ENCODE measurements at places on chromosomes 1 and 21.
A peak's percentile ranks its signal among the peaks of the same experiment; 100 is the strongest.

- DNase-seq = no peak
Observed at GRCh38 chr1:3061981-3062615, 6.9 kb upstream of the PRDM16 start.

GRCh38 chr1:52544665-52545525 lies 8.0 kb downstream of the TUT4 start:
- DNase-seq = no peak

GRCh38 chr1:65425006-65425405 lies 4.5 kb downstream of the LEPR start:
- DNase-seq = no peak

DNA sequence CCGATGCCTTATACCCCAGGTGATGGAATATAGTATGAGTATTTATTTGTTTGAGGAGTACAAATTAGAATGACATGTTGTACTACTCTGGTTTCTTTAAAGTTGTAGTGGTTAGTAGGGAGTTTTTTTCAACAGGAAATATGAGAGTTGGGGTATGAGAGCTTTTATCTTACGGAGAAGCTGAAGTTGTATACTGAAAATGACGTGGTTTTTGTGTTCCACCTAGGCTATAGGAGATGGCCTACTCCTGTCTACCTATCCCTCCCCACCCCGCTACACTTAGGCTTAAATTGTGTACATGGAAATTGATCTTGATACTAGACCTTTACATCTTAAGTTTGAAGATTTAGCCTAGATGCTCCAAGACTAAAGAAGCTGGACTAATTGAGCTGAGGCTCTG lies 6.8 kb upstream of the HAX1 start:
- no peak for DNase-seq

GRCh38 chr1:31318146-31318545 lies 21.3 kb downstream of the ZCCHC17 start:
- no peak for DNase-seq

DNA sequence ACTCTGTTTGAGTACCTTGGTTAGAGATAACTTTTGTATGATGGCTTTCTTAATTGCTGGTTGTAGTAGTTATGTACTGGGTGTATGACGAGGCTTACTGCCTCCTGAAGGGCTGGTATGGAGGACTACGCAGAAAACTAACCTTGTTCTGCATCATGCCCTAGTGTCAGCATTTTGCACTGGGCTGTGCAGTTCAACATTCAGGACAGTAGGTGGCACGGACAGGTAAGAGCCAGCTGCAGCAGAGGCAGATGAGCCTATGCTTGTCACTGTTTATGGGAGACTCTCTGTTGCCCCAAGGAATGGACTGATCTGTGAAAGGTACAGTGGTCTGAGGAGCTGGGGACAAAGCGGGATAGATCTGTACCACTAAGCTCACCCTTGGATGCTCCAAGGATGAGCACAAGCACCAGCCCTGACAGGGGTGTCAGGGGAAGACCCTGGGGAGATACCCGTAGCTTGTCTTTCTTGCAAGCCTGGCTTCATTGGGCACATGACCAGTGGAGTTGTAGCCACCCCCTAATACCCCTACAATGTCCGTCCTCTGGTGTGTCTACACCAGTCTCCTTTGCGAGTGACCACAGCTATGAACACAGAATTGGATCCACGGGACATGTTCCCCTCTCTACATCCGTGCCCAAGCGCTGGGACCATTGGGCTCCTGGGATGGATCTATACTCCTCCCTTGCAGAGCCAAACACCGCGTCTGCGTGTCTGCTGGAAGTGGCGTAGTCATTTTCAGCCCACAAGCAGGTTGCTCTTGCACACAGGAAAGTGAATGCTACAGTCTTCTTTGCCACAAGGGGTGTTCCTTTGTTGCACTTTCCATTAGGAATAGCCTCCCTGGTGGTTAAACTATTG lies 51.1 kb upstream of the CFHR3 start:
- peak; percentile 20 for DNase-seq

- DNase-seq = no peak
Observed at GRCh38 chr1:197782722-197783360, 7.6 kb upstream of the DENND1B start.

DNA sequence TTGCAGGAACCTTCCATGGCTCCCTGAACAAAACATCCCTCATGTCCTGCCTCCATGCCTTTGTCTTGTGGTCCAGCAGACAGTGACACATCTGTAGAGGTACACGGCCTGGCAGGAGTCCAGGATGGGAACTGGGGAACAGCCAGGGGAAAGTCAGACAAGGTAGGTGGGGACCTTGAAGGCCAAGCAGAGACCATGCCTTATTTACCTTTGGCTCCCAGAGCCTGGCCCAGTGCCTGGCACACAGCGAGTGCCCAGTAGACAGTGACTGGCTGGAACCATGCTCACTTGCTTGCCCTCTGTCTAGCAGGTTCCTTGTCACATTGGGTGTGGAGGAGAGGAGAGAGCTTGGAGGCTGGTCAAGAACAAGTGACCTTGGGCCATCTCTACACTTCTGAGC lies 81.0 kb downstream of the BCAR3 start:
- DNase-seq = no peak

DNA sequence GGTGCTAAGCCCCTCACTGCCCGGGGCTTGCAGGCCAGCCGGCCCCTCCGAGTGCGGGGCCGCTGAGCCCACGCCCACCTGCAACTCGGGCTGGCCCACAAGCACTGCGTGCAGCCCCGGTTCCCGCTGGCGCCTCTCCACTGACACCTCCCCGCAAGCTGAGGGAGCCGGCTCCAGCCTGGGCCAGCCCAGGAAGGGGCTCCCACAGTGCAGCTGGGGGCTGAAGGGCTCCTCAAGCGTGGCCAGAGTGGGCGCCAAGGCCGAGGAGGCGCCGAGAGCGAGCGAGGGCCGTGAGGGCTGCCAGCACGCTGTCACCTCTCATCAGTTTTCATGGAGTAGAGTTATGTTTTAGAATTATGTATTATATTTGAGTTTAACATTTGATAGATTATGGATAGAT lies 176.5 kb upstream of the FAM78B start:
- DNase-seq = no peak

GRCh38 chr1:219670426-219671149 lies 57.7 kb upstream of the ZC3H11B start:
- DNase-seq = no peak

GRCh38 chr1:42639116-42639515 lies 19.1 kb upstream of the PPIH start:
- DNase-seq = no peak

DNA sequence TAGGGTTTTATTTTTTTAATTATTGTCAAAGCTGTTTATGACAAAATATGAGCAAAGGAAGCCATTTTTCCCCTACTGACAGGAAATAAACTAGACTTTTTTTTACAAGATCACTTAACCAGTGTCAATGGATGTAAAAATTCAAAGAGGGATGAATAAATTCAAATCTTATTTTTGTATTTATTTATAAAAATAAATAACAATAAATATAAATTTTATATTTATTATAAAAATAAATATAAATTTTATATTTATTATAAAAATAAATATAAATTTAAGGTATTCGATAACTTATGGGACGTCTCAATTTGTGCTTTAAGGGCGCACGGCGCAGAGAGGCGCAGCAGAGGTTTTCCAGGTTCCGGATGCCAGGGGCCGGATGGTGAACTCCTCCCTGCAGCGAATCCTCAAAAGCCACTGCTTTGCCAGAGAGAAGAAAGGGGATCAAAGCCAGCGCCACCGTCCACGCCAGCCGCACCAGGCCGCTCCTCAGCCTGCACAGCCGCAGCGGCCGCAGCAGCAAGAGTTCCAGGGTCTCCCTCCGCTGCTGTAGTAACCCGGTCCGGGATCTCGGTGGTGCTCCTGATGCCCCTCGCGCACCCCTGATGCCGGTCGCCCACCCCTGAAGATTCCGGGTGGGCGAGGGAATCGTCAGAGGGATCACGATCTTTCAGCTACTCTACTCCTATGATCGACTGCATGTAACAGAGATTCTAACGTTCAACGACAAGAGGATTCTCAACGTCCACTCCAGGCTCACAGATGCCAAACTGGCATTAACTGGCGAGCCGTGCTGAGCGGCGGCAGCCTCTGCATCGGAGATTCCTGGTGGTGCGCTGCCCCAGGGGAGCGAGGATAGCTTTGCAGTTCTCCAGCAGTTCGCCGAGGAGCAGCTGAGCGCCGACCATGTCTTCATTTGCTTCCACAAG lies 28.5 kb upstream of the RLF start:
- DNase-seq = no peak

- DNase-seq = peak; percentile 22
Observed at GRCh38 chr1:219088778-219089557, 84.7 kb upstream of the LYPLAL1 start.

DNA sequence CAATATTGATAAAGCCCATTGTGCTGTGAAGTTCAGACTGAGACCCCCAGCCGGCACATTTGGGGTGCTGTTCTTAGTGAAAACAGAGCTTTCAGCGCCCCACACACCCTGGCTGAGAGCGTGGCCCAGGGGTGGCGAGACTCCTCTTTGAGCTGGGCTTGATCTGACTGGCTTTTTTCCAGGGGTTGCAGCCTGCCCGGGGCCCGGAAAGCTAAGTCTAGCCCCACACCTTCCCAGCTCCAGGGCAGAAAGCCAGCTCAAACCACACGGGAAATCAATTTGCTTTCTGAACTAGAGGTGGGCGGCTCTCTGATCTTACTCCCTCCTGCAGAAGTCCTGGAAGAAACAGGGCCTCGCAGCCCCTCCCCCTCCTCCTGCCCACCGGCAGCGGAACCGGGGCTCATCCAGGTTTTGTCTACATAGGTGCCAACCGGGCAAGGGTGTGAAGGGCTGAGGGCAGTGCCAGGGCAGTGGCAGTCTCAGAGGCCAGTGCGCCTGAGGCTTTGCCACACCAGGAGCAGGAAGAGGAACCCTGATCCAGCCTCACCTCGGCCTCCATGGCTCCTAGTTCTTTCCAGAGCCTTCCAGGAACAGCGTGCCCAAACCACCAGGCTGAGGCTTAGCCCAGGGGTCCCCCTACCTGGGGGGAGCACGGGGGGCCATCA lies 155.3 kb downstream of the NPHP4 start:
- DNase-seq = no peak

- DNase-seq = peak; percentile 50
Observed at GRCh38 chr1:26582836-26583460, 53.4 kb downstream of the RPS6KA1 start.

GRCh38 chr1:94722181-94722580 lies 98.0 kb upstream of the SLC44A3 start:
- DNase-seq = no peak

- no peak for DNase-seq
Observed at GRCh38 chr1:108075055-108075454, 110.1 kb upstream of the VAV3 start.

GRCh38 chr1:110890474-110891196 lies 17.7 kb downstream of the CD53 start:
- no peak for DNase-seq

GRCh38 chr1:28535180-28535579 lies 17.7 kb upstream of the TRNAU1AP start:
- no peak for DNase-seq

GRCh38 chr1:231478811-231479210 lies 49.7 kb upstream of the TSNAX start:
- DNase-seq = no peak

DNA sequence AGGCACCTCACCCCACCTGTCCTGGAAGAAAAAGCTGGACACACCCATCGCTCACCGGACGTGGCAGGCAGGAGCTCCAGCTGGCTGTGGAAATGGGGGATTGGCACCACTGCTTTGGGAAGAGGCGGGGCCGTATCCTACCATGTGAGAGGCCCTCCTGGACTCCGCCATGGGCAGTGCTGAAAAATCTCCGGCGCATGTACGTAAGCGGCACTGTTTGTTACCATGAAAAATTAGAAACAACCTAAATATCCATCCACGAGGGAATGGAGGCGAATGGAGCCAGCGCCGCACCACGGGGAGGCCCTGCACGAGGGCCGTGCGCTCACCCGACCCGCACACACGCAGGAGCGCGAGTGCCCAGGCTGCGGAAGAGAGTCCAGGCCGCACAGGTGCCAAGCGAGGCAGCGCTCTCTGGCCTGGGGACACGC lies 3.1 kb downstream of the KRTAP10-8 start:
- DNase-seq = no peak

DNA sequence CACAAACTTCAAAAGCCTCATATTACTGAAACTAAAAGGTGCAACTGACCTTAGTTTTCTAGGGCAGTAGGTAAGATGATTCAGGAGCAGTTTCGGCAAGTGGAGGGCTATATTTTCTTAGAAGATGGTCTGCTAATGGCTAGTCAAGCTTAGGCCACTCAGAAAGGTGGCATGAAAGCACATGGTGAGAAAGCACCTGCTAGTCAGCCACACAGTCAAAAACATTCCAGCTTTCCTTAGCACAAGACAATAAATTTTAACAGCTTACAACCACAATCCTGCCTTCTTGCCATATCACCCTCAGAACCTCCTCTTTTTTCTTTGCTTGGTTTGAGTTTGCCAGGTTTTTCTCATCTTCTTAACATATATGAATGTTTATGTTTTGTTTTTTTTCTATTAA lies 81.1 kb upstream of the SLFNL1 start:
- DNase-seq = no peak

DNA sequence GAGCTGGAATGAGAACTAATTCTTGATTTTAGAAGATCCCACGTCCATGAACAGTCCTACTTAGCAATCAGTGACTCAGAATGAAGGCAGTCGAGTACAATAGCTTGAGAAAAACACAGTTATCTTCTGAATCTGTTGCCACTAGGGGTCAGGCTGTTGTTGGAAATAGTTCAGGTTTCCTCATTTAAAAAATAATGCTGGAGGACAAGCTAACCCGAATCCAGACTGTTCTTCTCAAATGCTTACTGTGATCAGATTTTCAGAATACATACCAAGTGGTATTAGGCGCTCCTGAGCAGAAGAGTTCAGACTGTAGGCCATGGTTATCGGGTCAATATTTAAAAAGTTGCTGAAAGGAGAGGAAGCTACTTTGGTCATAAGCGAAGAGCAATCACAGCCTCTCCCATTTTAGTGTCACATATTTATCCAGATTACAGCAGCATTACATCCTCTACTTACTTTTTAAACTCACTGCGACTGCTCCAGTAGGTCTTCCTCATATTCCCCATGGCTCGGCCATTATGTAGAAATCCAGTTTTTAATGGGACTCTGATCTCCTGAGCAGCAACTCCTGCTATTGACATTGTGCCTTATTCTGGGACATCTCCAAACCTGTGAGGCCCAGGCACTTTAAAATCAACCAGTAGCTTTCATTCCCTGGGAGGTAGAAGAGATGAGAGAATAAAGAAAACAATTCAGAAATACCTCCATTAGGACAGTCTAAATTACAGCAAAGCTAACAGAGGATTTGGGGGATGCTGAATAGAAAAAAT lies 10.9 kb downstream of the ERRFI1 start:
- DNase-seq = peak; percentile 61

GRCh38 chr1:193516755-193517388 lies 330.5 kb upstream of the B3GALT2 start:
- no peak for DNase-seq

DNA sequence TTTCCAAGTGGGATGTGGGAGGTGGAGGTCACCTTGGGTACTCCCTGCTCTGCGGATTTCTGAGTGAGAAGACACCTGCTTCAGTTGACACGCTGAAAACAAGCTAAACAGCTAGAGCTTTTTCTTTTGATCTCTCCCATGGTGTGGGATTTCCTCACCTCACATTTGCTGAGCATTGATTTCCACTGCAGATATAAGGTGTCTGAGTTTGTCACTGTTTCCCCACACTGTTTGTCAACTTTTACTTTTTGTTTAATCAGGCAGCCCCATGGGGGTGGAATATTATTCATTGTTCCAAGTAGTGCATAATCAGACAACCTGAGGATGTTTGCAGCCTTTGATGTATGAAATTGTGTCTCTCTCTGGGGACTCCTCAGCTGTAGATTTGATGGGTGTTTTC lies 49.5 kb downstream of the FASLG start:
- DNase-seq = no peak

GRCh38 chr21:31326522-31327242 lies 17.4 kb downstream of the TIAM1 start:
- DNase-seq = peak; percentile 32
